Lower leg skin (tissue), 4 donors: ENCODE measurements at places on chromosomes 2 and 18. TPM values are rescaled to one million over a fixed set of nuclear protein-coding genes. Genes with fewer than 3 reads are reported as not detected.
A peak's percentile ranks its signal among the peaks of the same experiment; 100 is the strongest.

DNA sequence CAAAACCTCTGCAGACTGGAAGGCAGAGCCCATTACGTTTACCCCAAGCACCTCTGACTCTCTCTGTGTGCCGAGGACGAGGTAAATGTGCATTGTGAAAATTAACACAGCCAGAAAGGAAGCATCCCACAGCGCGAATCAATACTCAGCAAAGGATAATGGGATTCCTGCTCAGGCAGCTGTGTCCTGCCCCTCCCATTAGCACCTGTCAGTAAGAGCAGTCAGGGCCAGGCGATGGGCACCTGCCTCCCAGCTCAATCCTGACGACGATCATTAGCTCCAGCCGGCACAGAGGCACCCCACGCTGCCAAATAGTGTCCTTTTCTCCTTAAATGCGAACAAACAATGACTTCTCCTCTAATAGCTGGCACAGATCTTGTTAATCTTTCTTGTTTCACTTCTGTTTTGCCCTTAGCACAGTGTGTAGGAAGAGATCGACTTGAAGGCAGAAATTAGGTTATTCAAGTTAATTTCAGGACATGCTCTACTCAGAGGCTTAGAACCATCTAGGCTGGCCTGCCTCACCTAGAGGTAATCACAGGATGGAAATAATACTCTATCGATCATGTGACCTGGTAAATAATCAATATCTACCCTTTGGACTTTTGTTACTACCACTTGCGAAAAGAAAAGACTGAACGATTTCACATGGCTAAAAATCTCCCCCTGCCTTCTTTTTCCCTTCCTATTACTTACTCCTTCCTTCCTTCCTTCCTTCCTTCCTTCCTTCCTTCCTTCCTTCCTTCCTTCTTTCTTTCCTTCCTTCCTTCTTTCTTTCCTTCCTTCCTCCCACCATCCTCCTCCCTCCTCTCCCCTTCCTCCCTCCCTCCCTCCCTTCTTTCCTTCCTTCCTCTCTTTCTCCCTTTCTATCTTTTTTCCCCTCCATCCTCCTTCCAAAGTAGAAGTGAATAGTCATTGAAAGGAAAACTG, 487.9 kb upstream of the ID2 start:
- DNase-seq, result no peak

The KCNE4 gene
- total RNA-seq, result 0.95 TPM

DNA sequence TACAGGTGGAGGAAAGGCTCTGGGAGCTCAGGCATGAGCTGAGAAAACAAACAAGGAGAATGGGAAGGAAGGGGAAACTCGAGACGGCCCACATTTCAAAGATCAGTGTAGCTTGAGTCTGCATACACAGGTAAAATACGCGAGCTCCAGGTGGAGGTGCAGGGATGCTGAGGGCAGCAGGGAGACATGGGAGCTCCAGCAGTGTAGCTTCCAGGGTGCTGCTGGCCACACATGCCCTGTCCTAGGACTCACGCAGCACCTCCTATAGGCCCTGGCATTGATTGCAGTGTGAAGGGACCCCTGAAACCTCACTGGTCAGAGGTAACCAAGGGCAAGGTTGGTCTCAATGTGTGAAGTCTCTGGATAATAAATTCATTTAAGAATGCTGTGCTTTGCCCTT, 362.8 kb upstream of the HS6ST1 start:
- peak; percentile 29 for DNase-seq

DNA sequence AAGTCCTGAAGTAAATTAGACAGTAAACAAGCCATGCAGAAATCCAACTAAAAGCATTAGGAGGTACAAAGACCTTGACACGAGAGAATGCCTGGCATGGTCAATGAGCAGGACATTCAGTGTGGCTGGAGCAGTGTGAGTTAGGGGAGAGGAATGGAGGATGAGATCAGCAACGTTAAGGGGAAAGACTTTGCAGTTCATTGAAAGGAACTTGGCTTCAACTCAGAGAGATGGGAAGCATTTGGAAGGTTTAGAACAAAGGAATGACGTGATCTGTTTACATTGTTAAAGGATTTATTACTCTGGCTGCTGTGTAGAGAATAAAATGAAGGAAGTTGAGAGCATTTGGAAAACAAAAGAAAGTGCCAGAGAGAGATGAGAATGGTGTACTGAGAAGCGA, 621.3 kb downstream of the XIRP2 start:
- no peak for DNase-seq

DNA sequence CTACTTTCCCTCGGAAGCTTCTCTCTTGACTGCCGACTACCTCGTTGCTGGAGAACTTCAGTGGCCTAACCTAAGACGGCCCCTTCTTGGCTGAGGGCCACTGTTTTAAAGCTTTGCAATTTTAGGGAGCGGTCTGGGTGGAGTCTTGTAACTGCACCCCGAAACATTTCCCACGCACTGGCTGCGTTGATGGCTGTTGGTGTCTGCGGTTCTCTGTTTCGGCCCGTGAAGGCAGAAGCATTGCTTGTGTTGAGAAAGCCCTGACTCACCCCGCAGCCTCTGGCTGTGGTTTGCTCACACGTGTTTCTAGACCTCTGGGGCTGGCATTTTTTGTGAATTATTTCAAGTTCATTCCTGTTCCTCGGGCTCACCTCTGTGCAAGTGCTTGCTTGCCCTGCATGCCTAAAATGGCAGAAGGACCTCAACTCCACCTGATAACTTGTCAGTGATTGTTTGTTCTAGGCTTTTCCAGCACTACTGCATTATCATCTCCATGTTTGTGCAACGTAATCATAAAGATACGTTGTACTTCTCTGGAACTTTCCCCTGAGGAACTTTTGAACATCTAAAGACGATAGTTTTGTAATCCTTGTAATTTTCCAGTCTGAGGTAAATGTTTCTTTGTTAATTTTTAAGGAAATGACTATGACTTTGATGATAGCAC, 94.2 kb upstream of the DLX2 start:
- peak; percentile 69 for DNase-seq

DNA sequence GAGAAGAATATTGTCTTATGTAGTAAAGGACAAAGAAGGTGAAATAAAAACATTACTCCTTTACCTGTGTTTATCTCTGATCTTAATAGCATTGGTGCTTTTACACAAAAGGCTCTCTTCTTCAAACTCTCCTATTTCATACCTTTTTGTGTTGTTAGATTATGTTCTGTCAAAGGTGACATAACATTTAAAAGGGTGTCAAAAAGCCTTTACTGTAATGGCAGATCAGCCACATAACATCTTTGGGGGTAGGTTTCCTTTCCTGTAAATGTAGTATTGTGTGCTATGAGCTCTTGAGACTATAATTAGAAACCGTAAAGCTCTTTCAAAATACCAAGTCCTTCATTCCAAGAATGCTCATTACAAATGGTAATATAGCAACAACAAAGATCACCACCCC, 400.1 kb downstream of the LNPK start:
- DNase-seq, result no peak

DNA sequence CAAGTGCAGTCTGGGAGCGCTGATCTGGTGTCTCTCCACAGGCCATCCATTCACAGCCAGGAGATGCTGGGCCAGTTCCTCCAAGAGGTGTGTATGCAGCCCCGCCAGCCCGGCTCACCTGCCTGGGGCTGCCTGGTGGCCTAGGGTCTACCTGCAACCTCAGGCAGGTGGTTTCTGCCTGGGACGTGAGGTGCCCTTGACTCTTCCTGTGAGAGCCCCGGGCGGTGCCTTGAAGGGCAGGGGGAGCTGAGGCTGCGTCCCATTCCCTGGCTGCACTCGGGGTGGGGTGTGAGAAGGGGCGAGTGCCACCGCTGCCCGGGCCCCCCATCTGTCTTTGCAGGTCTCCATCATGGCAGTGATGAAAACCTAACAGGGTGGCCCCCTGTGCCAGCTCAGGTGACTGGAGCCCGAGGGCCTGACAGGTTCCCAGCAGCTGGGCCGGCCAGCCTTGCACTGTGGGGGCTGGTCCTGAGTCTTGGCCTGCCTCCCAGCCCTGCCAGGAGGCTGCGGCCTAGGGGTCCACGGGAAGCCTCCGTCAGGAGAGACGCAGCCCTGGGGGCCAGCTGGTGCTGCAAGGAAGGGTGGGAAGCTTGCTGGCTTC, 11.9 kb downstream of the CAPN10 start:
- DNase-seq, result peak; percentile 85

DNA sequence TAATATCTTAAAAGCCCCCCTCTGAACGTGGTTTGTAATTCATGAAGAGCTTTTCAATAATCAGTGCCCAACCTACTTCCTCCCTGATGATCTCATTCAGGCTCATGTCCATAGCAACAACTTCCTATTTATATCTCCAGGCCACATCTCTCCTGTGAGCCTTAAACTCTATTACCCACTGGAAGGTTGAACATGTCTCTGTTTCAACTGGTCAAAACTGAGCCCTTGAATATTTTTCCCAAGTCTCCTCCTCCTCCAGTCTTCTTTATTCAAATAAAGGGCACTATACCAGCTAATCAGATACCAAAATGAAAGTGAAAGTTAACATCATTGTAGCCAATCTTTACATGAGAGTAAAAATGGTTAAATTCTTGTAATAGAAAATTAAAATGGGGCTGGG, 63.7 kb upstream of the ITGA4 start:
- DNase-seq, result no peak

The LANCL1 gene
- 42.9 TPM for total RNA-seq

DNA sequence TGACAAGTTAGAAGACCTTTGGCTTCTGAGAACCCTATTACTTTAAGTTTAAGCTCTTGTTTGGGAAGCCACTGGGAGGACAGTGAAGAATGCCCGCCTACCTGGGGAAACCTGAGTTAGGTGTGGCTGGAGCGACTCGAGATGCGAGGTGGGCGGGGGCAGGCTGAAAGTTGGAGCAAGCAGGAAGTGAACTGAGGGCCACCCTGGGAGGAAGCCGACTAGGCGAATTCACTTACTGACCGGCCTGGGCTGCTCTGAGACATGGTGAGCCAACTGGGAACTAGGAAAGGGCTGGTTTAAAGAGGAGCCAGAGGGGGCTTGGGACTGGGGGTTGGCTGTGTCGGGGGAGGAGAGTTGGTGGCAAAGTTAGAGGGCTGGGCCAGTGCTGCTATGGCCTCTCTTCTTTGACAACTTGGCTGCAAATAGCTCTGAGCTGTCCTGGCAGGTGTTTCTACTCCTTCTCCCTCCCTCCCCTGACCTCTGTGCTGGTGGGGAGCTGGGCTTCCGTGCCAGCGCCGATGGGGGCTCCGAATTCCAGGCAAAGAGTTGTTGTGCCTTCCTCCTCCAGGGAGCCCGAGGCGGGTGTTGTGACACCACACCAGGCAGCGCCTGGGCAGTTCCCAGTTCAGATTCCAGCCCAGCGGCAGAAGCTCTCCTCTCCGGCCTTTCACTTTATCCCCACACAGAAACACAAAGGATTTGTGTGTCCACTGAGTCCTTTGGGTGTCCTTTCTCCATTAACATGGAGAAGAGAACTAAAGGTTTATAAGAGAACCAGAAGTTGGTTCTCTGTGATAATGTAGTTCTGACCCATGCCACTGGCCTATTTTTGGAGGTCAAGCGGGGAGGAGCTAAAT, at the start of gene VAMP8:
TSS of gene VAMP8 (plus strand) at position 201 of the 857 bp plus-strand sequence. CDS start at position 262, 61 bp downstream.
- DNase-seq, result peak; percentile 77

- no peak for DNase-seq
Observed at GRCh38 chr18:51621113-51621863, 423.8 kb upstream of the MEX3C start.

The HK2 gene
- 27.3 TPM for total RNA-seq

The DRC1 gene
- total RNA-seq, result not detected

DNA sequence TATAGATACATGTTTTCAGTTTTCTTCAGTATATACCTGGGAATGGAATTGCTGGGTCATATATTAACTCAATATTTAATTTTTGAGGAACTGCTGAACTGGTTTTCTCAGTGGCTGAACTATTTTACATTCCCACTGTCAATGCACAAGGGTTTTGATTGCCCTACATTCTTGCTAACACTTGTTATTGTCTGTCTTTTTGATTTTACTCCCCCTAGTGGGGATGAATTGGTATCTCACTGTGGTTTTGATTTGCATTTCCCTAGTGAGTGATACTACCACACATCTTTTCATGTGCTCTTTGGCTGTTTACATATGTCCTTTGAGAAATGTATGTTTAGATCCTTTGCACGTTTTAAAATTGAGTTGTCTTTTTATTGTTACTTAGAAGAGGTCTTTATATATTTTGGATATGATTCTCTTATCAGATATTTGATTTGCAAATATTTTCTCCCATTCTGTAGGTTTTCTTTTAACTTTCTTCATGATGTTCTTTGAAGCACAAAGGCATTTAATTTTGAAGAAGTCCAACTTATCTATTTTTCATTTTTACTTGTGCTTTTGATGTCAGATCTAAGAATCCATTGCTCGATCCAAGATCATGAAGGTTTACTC, 36.2 kb downstream of the ASB1 start:
- no peak for DNase-seq

The GPAT2 gene
- 0.38 TPM for total RNA-seq

DNA sequence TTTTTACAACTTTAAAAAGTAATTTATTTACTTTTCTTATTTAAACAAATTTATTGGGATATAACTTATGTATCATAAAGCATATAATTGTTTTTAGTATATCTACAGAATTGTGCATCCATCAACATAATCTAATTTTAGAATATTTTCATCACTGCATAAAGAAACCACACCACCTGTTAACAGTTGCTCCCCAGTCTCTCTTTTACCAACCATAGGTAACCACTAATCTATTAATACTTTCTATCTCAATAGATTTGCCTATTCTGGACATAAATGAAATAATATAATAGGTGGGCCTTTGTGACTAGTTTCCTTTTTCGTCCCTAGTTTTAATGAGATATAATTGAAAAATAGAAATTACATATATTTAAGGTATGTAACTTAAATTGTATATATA, 90.6 kb downstream of the ADAM23 start:
- DNase-seq, result no peak

GRCh38 chr2:10883801-10884478, 27.8 kb upstream of the KCNF1 start:
- no peak for DNase-seq

DNA sequence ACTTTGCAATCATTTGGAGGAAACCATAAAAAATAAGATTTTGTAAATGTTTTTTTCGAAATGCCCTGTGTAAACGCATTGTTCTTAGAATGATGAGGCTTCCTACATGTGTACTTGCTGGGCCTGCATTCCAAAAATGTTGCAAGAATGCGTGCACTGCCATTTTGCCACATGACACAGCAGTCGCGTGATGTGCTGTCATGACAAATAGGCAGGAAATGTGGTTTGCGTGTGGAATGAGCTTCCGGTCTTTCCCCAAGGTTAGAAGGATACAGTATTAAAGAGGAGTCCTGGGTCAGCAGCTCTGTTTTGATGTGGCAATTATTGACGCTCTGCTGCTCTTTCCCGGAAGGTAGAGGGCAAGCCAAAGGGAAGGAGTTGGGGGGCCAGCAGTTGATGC, 18.1 kb upstream of the SERPINB2 start:
- DNase-seq, result no peak

DNA sequence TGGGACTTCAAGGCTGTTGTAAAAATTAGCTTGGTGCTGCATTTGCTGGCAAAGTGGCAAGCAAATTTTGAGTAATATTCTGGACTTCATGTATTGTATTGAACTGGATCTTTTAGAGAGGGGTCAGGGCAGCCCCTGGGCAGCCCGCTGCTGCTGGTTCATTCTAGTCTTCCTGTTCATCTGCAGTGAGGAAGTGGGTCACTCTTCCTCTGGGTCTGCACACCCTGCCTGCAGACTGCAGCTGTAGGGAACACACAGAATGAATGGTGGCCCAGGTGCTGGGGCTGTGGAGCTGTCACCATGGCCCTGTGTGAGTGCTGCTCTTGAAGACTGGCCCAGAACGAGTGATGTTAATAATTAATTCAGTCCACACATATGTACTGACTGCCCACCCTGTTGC, 9.4 kb downstream of the SH3RF3 start:
- no peak for DNase-seq

The CNTNAP5 gene
- not detected for total RNA-seq

The VRK2 gene
- total RNA-seq, result 10.7 TPM
